NCI-H345 (cell line): ENCODE measurements at places on chromosomes 16 and 17.

DNA sequence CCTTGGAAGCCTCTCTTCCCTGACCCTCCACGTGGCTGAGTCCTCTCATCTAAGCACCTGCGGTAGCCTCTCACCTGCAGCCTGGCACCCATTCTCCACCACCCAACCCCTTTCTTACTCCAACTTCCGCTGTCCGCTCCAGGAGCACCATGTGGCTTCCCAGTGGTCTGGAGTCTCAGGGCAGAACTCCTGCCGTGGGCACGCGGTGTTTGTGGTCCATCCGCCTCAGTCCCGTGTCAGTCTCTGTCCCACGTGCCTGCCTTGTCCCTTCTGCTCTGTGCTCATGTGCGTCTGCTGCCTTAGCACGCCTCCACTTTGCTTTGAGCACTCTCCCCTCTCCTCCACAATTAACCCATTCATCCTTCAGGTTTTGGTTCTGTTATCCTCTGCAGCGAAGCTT, 49.7 kb downstream of the KATNIP start:
- DNase-seq, result no peak

DNA sequence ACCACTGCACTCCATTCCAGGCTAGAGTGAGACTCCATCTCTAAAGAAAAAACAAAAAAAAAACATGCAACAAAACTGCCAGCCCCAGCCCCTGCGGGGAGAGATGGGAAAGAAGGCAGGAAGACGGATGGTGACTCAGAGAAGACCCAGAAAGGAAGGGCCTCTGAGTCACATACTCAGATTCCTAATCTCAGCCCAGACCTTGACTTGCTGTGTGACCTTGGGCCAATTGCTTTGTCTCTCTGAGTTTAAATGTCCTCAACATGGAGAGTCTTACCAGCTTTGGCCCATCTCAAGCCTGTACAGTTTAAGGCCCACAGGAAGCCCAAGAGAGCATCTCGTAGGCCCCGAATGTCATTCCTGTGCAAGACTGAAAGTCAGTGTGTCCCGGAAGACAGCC, 86.5 kb upstream of the LHX1 start:
- no peak for DNase-seq

DNA sequence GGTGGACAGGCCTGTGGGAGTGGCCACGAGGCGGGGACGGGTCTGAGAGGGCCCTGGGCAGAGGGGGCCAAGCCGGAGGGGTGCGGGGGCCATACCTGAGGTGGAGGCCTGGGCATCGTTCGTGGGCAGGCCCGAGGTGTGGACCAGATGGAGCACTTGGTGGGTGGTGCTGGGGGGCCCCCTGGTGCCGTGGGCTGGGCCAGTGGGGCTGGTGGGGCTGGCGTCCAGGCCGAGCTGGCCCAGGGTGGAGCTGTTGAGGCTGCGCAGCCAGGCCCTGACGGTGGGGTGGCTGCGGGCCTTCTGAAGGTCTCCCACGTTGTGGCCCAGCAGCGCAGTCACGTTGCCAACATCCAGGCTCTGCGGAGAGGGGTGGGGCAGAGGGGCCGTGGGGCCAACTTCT, 9.4 kb downstream of the MSLN start:
- no peak for DNase-seq

DNA sequence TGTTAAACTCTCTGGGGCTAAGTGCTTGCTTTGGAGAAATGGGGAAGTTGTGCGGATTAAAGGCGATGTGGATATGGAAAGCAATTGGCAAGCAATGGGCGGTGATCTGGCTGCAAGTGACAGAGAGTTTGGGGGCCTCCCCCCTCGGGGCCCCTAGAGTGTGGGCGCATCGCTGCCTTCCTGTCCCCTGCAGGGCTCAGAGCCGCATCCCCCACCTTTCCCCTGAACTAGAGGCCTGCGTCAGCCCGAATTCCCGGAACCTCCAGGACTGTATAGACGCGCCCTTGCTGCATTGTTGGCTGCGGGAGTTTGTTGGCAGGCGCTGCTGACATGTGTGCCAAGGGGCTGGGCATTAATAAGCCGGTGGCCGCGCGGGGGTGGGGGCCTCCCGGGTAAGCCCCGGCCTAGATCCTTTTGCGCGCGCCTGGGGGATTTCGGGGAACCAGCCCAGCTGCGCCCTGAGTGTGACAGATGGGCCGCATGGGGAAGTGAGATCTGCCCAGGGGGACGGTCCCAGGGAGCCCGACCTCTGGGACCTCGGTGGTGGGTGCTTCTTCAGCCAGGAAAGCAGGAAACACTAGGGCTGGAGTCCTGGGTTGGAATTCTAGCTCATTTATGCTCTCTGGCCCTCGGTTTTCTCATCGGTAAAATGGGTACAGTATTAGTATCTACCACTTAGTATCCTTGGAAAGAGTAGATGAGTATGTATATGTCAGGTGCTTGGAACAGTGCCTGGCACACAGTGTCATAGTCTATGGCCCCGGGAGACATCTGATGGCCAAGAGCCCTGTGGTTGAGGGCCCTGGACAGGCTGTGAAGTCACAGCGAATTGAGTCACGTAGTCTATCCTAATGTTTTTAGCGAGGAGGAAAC, 1.0 kb downstream of the EEF2K start:
- DNase-seq, result peak; percentile 48

GRCh38 chr16:10937068-10937859, 5.0 kb downstream of the DEXI start:
- no peak for DNase-seq

DNA sequence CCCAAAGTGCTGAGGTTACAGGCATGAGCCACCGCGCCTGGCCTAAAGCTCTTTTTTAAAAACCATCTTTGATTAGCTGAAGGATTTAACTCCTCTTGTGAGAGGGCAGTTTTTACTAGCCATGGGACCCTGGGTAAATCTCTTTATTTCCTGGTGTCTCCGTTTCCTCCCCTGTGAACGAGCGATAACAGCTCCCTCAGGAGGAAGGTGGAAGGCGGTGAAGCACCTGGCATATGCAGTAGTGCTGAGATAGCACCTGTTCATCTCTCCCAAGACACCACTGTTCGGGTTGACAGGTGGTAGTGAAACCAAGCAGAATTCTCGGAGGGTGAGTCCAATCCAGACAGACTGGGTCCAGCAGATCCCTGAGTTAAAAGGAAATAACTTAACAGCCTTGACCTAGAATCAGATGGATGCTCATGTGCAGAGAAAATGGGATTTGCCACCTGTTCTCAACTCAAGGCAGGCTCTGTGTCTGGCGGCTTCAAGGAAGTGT, 86.2 kb downstream of the CRISPLD2 start:
- no peak for DNase-seq

DNA sequence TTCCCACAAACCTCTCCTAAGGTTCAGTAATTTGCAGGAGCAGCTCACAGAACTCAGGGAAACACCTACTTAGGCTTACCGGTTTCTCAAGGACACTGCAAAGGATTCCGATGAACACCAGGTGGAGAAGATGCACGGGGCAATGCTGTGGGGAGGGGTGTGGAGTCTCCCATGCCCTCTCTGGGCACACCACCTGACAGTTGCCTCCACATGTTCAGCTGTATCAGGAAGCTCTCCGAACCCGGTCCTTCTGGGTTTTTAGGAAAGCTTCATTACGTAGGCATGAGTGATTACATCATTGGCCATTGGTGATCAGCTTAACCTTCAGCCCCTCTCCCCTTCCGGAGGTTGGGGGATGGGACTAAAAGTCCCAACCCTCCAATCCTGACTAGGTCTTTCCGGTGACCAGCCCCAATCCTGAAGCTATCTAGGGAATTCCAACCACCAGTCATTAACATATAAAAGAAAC, 21.6 kb downstream of the C17orf58 start:
- DNase-seq, result no peak

DNA sequence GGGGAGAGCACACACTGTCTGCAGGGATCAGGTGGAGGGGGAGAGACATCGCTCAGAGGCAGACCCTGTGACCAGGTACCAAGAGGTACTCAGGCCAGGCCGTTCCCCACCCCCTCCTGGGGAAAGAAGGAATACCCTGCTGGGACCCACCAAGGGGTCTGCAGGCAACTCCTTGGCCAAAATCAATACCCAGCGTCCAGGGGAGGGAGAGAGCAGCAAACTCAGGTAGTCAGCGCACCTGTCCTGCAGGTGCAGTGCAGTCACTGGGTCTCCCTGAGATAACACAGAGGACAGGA, 57.5 kb upstream of the DOC2B start:
- DNase-seq, result no peak

- DNase-seq, result no peak
Observed at GRCh38 chr17:82962163-82962720, 117.2 kb upstream of the METRNL start.

DNA sequence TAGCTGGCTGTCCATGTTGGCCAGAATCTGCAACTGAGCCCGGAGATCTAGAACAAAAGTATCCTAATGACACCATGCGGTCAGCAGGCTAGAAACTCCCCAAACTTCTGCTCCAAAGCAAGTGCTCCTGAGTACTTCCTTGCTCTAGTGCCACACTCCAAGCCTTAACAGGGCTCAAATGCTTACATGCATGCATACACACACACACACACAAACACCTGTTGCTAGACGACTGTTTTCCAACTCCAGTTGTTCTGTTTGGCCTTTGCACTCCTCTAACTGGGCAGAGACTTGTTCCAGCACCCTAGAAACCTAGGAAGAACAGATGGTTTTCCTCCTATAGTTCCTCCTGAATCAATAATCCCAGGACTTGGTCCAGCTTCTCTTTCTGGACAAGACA, 7.7 kb upstream of the ALDOC start:
- no peak for DNase-seq

GRCh38 chr16:26643519-26643918, 423.2 kb upstream of the C16orf82 start:
- DNase-seq, result no peak

DNA sequence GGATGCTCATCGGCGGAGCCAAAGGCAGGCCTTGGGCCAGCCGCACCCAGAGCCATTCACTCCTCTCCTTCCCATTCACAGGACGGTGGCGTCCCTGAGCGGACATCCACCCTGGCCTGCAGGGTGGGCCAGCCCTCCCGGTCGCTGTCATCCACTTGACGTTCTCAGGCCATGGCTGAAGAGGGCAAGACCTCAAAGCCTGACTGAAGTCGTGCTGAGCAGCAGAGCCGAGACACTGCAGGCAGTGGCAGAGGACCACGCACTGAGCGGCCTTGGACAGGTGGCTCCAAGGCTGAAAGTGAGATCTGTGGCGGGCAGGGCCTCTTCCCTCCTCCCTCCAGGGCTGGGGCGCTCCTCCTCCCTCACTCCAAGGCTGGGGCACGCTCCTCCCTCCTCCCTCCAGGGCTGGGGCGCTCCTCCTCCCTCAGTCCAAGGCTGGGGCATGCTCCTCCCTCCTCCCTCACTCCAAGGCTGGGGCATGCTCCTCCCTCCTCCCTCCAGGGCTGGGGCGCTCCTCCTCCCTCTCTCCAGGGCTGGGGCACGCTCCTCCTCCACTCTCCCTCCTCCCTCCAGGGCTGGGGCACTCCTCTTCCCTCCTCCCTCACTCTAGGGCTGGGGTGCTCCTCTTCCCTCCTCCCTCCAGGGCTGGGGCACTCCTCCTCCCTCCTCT, 24.1 kb downstream of the GNPTG start:
- no peak for DNase-seq

DNA sequence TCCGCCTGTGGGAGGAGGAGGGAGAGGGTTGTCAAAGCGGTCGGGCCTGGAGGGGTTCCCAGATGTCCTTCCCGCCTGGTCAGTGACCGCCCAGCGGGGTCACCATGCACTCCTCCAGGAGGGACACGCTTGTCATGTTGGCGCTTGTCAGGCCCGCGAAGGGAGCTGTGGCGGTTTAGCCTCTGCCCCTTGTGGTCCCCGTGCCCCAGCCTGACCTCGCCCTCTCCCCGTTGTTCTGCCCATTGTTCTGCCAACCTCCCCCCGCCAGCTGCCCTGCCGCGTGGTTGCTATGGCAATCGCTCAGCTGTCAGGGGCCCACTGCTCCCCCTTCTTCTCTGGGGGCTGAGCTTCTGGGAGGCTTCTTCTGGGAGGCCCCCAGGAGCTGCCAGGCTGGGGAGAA, 146.4 kb upstream of the CIBAR2 start:
- no peak for DNase-seq

DNA sequence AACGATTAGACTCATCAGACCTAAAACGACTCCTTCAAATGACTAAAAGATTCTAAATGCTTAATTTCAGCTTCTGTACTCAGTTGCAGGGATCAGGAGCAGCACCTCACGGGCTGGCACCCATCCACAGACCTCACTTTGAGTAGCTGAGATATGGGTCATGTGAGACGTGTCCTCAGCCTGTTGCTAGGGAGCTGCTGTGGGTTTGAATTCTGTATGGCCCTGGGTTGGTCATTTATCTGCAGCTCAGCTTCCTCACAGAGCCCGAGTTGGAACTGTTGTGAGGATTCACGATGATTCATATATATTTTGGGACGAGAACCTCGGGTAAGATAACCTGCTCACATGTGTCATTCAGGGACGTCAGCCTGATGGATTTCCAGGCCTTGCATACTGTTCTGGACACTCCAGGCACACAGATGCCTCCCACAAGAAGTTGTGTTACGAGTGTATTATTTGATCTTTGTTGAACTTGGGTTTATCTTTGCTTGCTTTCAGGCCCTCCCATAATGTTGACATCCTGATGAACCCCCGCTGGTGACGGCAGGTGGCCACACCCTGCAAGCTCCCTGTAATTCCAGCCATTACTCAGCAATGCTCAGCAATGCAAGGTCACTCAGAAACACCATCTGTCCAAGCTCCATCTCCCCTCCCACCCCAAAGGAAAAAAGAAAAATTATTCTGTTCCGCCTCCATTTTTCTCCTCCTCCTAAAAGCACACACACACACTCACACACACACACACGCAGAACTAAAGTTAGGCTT, 137.6 kb downstream of the RBFOX3 start:
- no peak for DNase-seq

DNA sequence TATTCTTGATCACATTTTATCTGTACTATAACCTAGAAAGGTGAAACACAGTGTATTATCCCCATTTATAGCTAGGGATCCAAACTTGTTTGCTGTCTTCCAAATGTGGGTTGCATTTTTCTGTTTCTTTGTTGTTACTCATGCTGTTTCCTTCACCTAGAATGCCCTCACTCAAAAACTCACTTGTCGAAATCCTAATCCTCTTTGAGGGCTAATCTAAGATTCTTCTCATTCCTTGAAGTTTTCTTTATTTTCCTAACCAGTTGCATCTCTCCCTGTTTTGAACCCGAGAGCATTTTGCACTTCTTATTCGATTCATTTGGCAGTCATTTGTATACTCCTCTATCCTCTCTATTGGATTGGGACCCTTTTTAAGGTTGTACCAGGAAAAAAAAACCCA, 9.6 kb downstream of the CALCOCO2 start:
- no peak for DNase-seq

DNA sequence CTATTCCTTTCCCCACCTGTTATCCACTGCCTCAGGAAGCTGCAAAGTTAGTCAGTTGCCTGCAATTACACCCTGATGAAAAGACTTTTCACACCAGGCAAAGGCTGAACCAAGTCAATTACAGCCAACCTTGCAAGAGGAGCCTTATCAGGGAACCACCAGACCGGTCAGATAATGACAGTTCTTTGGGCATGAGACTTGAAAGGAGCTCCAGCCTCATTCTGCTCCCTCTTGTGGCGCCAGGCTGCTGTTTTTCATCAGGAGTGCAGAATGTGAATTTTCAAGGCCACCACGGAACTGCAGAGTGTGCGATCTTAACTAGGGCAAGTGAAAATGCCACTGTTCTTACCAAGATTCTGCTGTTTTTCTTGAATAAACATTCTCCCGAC, 22.5 kb downstream of the DNAI2 start:
- DNase-seq, result peak; percentile 30

- DNase-seq, result no peak
Observed at GRCh38 chr16:12387786-12388185, 411.3 kb downstream of the SNX29 start.
